ENCODE measurements at places on chromosomes 3 and 15.

DNA sequence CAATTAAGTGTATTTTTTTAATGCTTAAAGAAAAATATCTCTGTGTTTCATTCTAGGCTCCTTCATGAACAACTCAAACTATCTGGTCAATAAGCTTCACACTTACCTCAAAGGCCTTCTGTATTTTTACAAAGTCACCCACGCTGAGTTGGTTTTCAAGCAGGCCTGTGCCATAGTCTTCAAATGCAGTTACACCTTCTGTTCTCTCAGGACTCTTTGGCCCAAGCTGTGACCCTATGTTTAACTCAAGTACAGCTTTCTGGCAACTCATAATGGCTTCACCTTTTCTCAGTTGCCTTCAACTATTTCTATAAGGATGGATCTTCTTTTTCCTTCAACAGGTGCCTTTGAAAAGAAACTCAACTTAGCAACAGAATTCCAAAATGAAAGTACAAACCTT is 587 bp downstream of the WDR49 start:
- DNase-seq, result no peak

DNA sequence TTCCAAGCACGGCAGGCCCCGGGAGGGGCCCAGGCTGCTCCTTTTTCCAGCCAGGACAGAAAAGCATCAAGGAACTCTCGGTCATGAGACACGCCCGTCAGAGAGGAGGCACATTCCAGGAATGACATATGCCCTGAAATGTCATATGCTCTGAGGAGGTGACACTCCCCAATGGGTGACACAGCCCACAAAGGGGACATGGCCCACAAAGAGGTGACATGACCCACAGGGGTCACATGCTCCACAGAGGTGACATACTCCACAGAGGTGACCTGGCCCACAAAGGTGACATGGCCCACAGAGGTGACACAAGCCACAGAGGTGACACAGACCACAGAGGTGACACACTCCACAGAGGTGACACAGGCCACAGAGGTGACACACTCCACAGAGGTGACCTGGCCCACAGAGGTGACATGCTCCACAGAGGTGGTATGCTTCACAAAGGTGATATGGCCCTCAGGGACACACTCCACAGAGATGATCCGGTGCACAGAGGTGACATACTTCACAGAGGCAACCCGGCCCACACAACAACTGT is 79.2 kb downstream of the ABHD5 start:
- DNase-seq, result no peak

GRCh38 chr15:38658431-38658830 is 93.8 kb upstream of the RASGRP1 start:
- DNase-seq, result no peak

DNA sequence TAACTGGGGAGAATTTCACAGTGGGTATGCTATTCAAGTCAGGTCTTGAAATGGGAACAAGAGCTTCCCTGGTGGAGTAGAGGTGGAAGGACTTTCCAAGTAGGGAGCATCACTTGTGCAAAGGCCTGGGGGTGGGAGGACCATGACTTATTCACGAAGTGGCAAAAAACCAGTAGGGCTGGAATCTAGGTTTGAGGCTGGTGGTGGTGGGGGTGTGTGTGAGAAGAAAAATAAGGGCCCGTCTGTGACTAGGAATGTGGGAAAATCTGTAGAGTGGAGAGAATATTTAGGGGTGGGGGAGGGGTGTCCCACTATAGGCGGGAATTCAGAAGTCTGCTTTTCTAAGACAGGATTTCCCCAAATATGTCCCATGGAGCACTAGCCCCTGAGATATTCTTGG is 271.9 kb upstream of the TBL1XR1 start:
- DNase-seq, result no peak

- DNase-seq, result no peak
These were observed 2.7 kb downstream of the FBXO40 start for GRCh38 chr3:121595765-121596406.

DNA sequence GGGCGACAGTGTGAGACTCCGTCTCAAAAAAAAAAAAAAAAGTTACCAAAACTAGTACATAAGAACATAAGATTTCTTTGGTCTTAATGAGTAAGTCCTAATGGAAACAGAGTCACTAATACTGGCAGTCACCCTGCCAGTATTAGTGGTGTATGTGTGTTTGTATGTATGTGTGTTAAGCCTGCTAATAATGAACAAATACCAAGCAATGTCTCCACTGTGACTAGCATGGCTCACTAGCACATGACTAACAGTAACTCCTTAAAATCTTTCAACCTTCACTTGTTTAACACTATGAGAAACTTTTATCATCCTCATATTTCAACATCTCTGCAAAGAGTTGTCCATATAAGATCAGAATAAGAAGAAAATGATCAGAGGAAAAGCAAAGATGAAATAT is 231.0 kb upstream of the ATP11B start:
- DNase-seq, result no peak

- no peak for DNase-seq
These were observed 9.9 kb upstream of the RPL29 start for GRCh38 chr3:52005571-52005986.

GRCh38 chr15:54815556-54815955 is 381.2 kb downstream of the RSL24D1 start:
- DNase-seq, result no peak

DNA sequence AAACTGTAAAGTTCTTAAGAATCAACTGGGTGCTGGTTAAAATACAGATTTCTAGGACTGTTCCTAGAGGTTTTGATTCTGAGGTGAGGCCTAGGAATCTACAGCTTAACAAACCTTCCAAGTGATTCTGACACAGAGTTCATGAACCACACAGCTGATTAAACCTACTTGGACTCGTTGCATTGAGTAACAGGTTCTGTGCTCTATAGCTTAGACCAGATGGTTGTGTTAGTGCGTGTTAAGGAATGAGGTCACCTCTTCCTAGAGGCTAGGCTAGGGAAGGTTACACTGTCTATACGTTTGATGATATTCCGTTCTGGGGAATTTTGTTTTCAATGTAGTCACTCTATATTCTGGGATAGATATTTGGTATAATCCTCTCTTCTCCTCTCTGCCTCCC is 21.9 kb downstream of the EID1 start:
- DNase-seq, result no peak

DNA sequence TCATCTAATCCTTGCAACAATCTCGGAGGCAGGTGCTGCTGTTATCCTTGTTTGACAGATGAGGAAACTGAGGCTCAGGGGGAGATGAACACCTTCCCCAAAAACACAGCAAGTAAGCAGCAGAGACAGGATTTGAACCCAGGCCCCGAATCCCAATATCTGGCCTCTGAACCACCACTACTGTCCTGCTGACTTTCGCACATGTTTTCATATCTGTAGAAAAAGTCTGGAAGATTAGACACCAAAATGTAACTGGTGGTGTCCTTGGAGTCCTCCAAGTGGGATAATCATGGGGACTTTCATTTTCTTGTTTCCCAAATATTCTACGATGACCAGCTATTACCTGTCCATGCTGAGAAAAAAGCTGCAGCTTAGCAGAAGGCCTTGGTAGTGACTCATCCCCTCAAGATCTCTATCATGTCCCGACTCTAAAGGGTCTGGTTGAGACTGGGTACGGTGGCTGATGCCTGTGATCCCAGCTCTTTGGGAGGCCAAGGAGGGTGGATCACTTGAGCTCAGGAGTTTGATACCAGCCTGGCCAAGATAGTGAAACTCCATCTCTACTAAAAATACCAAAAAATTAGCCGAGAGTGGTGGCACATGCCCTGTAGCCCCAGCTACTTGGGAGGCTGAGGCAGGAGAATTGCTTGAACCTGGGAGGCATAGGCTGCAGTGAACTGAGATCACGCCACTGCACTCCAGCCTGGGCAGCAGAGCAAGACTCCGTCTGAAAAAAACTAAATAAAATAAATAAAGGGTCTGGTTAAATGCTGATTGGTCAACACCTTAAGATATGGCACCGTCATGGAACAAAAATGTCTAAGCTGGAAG is 8.6 kb downstream of the IRAK2 start:
- no peak for DNase-seq

DNA sequence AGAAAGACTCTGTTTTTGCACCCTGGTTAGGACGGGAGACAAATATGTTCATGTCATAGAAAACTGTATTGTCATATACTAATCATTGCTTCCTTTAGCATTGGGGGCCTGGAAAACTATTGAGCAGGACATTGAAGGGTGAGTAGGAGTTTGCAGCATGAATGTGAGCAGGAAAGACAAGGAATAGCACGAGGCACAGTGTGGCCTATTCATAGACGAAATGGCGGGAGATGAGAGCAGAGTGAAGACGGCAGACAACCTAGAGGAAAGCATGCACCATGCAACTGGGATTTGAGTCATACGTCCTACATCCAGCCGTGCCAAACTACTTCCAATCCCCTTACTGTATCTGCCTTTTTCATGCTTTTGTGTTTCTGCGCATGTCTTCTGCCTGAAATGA is 508.1 kb downstream of the NTRK3 start:
- DNase-seq, result no peak

DNA sequence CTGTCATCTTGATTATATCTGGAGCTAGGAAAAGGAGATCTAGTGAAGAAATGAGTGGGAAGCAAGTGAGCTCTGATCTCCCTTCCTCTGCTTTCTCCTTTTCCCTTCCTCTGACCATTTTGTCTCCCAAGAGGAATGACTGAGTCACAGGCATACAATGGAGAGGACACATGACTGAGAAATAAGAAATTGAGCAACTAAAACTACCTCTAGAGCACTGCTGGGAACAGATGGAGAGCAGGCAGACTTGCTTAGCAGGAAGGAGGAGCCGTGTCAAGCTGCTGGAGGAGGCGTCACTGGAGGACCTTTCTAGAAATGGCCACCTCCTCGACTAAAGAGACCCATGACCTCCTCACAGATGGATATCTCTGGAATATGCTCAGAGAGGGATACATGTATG is 66.9 kb upstream of the MYO5C start:
- peak; percentile 23 for DNase-seq

DNA sequence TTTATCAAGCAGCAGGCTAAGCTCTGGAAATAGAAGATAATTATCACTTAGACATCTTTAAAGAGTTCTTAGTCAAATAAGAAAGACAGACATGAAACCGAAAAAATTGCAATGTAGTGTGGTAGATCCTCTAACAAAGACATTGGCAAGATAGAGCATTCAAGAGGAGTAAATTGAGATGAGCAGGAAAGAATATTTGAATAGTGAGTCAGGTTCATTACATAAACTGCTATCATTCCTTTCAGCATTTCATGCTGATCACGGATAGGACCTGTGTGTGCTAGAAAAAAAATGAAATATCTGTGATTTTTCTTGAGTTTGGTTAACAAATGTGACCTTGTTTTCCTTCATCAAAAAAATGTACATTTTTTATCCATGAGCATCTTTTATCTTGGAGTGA is 460.9 kb downstream of the OTOL1 start:
- no peak for DNase-seq

- no peak for DNase-seq
These were observed 822 bp downstream of the ST8SIA2 start for GRCh38 chr15:92394309-92395097.

- DNase-seq, result no peak
These were observed 24.5 kb downstream of the MEGF11 start for GRCh38 chr15:66228807-66229735.

GRCh38 chr3:189808246-189809007 is 177.2 kb downstream of the TP63 start:
- DNase-seq, result no peak

- no peak for DNase-seq
These were observed 2.3 kb upstream of the EIF2AK4 start for GRCh38 chr15:39931615-39932014.

GRCh38 chr3:132723024-132723950 is 1.1 kb upstream of the NPHP3 start:
- DNase-seq, result no peak

DNA sequence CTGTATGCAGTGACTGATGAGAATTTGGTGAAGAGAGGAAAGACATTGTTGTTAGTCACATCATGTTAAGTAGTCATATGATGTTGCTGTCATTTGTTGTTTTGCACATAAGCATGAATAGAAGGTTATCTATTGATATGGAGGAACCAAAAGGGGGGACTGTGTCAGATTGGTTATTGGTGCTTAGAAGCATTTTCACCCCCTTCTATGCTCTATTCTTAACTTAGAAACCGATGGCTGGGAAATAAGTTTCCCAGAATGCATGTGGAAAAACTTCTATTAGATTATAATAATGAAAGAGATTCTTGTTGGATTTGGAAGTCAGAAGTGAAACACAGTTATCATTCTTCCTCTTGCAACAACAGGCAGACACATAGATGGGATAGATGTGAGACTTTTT is 33.2 kb upstream of the CADM2 start:
- DNase-seq, result no peak

GRCh38 chr3:196546537-196546936 is 21.8 kb downstream of the WDR53 start:
- DNase-seq, result no peak

DNA sequence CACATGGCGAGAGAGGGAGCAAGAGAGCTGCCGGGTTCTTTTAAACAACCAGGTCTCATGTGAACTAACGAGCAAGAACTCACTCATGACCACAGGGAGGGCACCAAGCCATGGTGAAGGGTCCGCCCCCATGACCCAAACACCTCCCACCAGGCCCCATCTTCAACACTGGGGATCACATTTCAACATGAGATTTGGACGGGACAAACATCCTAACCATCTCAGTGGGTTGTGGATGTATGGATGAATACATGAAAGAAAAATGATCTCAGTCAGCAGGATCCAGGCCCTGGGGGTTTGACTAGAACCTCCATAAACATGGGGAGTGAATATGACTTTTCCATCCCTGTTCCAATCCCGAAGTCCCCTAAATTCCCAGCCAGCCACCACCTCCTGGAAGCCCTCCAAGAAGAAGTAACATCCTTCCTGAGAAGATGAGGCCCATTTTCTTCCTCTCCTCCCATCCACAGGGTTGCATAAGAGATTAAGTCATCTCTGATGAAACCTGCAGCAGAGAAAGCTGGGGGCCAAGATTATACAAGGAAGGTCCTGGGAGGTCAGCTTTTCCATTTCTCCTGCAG is 9.5 kb downstream of the CAV3 start:
- DNase-seq, result no peak

GRCh38 chr15:68543165-68544008 is 35.4 kb upstream of the CORO2B start:
- DNase-seq, result no peak

GRCh38 chr15:66832664-66833063 is 130.6 kb downstream of the SMAD6 start:
- no peak for DNase-seq

GRCh38 chr3:134527037-134527436 is 41.2 kb downstream of the CEP63 start:
- no peak for DNase-seq

DNA sequence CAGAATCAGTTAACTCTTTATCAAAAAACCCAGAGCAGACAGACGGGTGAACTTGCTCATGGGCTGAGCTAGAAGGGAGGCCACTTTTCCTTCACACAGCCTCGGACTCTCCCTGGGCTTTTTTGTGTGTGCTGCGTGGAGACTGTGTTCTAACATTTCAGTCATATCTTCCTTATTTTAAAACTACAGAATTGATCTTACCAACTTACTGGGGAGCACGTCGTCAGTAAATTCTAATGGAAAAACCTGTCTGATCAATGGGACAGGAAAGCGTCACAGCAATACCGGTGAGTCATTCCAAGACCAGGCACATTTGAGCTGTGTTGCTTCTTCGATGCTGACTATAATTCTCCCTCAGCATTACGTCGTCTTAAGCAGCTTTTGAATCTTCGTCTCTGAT is 145.1 kb downstream of the LPP start:
- no peak for DNase-seq

Measured in keratinocyte (primary cell).